Colonic mucosa (tissue), 4 donors: ENCODE measurements at places on chromosomes 1 and 21. TPM values are rescaled to one million over a fixed set of nuclear protein-coding genes. Genes with fewer than 3 reads are reported as not detected.

- H3K27ac ChIP-seq, result peak overlapping the region; percentile 25
- H3K36me3 ChIP-seq, result no peaks in the 10 kb centered on the region
- peaks cover 34% of the 10 kb centered on the region for H3K4me1 ChIP-seq
- peak; percentile 78 for DNase-seq
Measured at GRCh38 chr1:1437904-1438376, 2.5 kb downstream of the VWA1 start.

DNA sequence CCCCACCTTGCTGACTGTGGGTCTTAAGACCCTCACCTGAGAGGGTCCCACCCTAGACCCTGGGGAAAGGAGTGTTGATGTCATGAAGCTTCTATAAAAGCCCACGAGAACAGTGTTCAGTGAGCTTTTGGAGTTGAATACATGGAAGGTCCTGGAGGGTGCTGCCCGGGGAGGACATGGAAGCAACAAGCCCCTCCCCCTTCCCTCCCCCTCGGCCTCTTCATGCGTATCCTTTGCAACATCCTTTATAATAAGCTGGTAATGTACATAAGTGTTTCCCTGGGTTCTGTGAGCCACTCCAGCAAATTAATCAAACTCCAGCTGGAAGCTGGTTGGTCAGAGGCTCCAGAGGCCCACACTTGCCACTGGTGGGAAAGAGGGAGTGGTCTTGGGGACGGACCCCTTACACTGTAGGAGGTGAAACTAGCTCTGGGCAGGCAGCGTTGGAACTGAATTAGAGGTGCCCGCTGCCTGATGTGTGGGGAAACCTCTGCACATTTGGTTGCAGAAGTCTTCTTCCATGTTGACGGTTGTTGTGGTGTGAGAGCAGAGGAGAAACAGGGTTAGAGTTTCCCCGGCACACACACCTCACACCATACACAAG is 14.7 kb upstream of the COL6A1 start:
- no peaks in the 10 kb centered on the region for H3K36me3 ChIP-seq
- no peak overlapping the region for H3K27ac ChIP-seq
- H3K4me1 ChIP-seq, result no peaks in the 10 kb centered on the region
- DNase-seq, result no peak
- H3K4me3 ChIP-seq, result no peak overlapping the region
- H3K27me3 ChIP-seq, result no peaks in the 10 kb centered on the region

DNA sequence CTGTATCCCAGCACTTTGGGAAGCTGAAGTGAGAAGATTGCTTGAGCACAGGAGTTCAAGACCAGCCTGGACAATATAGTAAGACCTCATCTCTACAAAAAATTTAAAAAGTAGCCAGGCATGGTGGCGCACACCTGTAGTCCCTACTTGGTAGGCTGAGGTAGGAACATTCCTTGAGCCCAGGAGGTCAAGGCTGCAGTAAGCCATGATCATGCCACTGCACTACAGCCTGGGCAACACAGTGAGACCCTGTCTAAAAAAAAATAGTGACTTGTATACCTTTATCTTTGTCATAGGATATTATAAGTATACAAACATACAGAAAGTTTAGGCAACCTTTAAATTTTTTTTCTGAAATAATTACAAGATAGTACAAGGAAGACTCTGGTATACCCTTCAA is 3.9 kb upstream of the FBXO28 start:
- no peak overlapping the region for H3K4me3 ChIP-seq
- DNase-seq, result no peak
- no peak overlapping the region for H3K27ac ChIP-seq
- no peaks in the 10 kb centered on the region for H3K36me3 ChIP-seq

- no peaks in the 10 kb centered on the region for H3K27me3 ChIP-seq
- H3K4me3 ChIP-seq, result peak overlapping the region; percentile 89
- no peak for DNase-seq
- H3K36me3 ChIP-seq, result no peaks in the 10 kb centered on the region
- H3K4me1 ChIP-seq, result peaks cover 31% of the 10 kb centered on the region
Measured at GRCh38 chr1:208241512-208241911, 2.7 kb downstream of the PLXNA2 start.

The MMP23B gene
- total RNA-seq, result 3.0 TPM

The FMO3 gene
- total RNA-seq, result 0.42 TPM
